GOT3 (cell line): ENCODE measurements at places on chromosomes 7 and 10.

GRCh38 chr10:19762026-19762425 is 54.2 kb upstream of the PLXDC2 start:
- DNase-seq = no peak

DNA sequence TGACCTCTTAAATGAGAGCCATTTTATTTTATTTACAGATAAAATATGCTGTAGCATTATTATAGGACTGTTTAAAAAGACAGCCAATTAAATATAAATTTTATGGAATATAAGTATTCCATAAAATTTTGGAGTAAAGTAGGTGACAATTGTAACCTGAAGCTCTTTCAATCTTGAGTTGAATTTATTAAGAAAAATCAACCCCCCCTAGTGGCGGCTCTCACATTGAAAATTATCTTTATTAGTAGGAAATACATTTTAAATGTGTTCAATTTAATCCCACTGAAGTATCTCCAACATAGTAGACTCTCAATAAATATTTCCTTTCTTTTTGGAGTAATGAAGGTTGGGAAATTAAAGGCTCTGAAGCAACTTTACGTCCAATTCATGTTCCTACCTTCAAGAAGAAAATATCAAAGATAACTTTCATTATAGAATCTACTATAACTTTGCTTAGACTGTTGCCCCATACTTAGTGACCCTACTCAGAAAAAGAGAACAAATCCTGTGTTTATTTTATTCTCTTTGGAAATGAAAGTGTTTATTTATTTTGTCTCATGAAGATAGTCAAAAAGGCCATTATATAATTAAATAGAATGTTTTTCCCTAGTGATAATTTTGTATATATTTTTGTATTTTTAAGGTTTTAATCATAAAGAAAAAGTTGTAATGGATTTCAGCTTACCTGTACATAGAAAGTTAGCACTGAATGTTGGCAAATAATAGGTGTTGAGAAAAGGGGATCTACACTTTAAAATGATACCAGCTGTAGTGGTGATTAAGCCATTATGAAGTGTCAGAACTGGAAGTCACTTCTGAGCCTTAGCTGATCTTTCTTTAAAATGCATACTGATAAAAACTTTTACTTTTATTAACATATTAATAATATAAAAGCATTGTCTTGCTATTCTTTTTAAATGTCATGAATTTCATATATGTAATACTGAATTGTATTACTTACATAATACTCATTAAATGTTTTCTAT is 3.3 kb downstream of the AHR start:
- DNase-seq = no peak

DNA sequence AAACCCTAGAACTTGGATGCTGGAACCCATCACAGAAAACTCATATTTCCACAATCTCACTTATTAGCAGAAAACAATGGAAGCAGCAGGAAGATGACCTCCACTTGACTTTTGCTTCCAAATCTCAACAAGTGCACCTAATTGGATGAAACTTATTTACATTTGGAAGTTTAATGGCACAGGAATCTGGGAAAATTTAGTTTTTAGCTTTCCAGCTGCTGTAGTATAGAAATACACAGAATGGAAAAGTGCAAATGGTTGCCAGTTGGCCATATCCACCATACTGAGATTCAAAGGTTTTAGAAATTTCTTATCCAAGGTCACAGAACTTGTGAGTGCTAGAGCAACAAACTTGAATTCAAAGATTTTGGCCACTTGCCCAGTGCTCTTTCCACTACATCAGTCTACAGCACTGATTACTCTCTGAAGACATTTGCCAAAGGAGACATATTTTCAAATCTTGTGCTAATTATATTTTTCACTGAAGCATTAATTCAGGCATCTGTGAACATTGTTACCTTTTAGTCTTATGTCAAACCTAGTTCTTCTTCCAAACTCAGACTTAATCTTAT is 9.3 kb upstream of the AHR start:
- no peak for DNase-seq

DNA sequence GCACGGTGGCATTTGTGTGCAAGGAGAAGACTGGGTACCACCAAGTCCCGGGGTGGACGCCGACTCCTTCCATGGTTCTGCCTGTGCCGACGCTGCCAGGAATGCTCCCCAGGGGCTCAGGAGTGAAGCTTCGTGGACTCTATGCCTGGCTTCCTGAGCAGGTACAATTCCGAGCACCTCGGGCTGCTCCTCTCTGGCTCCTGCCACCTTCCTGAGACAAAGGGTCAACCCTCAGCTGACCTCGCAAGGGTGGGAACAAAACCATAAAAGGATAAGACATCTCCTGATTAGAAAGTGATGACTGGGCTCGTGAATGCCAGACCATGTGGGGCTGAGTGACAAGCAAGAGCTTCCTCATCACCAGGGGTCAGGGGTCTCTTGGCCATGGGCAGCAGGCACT is 31.8 kb downstream of the CALML3 start:
- no peak for DNase-seq

DNA sequence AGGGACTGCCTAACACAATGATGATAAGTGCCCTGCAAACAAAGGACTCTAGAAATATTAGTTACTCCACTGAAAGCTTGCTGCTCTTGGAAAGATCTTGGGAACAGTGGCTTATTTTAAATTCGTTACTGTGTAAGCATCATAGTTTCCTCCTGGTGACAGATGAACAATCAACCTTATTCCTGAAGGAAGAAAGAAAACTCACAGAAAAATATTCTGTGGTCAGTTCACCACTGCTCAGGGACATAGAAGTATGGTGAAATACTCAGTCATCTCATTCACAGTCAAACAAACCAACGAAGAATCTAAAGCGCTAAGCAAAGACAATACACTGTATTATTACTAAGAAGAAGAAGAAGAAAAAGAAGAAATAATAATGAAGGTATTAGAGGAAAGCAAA is 27.8 kb downstream of the MKX start:
- DNase-seq = no peak

GRCh38 chr10:972763-973162 is 15.5 kb upstream of the GTPBP4 start:
- DNase-seq = no peak

GRCh38 chr7:13682626-13683025 is 306.8 kb downstream of the ETV1 start:
- DNase-seq = no peak

DNA sequence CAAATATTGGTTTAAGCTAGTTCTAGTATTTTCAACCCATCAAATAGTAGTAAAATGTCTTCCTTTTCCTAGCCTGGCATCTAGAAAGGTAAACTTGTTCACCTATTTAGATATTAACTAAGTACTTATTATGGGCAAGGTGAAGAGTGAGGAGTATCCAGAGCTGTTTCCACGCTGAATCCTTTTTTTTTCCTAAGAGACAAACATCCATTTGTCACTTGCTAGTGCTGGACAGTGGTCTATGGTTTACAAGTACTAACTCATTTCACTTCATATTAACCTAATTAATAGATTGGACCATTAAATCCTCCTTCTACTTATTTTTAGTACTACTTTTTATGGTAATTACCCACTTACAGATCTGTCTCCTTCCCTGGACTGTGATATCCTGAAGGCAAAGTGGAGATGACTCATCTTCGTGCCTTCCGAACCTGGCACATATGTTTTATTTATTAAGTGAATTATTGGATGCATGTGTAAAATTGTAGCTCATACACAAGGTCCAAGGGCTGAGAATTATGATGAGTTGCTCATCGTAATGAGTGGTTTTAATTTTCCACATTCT is 159.6 kb upstream of the IGFBP3 start:
- DNase-seq = no peak

- no peak for DNase-seq
Observed at GRCh38 chr10:324593-324992, 189.3 kb downstream of the ZMYND11 start.

GRCh38 chr10:48945441-48946130 is 5.9 kb upstream of the LRRC18 start:
- no peak for DNase-seq

DNA sequence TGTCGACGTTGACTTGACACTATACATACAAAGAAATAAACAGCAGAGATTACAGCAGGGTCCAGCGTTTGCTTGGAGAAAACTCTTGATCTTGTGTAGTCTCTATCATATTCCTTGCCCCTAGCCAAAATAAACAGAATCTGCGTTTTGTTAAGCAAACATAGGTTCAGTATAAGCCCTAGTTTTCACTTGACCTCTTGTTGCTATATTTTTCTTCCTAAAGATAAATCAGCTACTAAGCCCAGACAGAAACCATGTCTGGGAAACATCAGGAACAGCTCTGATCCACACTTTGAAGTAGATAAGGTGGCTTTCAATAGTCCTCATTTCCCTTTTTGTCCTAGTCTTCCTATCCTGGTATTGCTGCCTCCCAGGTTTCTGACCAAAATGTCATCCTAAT is 328.2 kb upstream of the MAGI2 start:
- DNase-seq = no peak

- no peak for DNase-seq
Observed at GRCh38 chr7:74417419-74417971, 36.2 kb upstream of the GTF2IRD1 start.

- no peak for DNase-seq
Observed at GRCh38 chr10:91163869-91164474, 56.5 kb upstream of the PCGF5 start.

GRCh38 chr10:35435824-35436223 is 99.5 kb downstream of the CCNY start:
- DNase-seq = no peak

GRCh38 chr10:76657337-76658012 is 980.1 kb downstream of the KCNMA1 start:
- DNase-seq = no peak

DNA sequence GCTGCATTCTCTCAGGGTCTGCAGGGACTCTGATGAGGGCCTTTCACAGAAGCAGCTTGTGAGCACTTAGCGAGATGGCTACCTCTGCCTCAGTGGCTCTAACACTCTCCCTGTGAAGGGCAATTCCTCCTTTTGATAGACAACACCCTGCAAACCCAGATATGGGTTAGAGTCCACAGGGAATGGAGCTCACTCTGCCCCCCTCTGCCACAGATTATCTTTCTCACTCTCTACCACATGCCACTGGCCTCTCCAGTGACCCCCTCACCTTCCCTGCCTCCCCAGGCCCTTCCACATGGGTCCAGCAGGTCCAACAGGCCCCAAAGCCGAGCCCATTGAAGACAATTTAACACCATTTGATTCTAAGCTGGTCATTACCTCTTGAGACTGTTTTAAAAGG is 72.1 kb downstream of the CCDC3 start:
- DNase-seq = no peak

- no peak for DNase-seq
Observed at GRCh38 chr7:2000746-2001321, 231.9 kb downstream of the MAD1L1 start.

DNA sequence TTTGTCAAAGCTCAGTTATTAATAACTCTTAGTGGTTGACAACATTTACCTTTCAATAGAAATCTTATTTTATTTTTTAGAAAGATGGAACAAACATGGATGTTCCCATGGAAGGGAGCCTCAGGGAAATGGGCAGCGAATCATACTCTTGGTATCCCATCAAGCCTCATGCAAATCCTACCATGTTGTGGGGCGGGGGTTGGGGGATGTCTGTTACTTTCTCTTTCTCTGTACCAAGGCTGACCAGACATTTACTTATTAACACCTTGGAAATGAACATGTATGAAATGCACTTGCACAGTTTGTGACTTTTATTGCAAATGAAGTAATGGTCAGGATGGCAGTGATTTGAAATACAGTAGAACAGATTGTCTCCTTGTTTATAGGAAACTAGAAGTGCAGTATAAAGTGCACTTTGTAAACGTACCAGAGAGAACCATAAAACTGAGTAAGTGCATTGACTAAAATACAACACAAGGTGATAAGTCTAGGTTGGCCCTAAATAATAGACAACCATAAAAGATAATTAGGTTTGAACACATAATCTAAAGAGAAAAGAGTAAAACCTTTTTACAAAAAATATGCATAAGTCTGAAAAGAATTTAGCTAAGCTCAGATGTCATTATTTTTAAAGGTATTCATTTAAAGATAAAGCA is 32.4 kb downstream of the SEMA3D start:
- DNase-seq = no peak

DNA sequence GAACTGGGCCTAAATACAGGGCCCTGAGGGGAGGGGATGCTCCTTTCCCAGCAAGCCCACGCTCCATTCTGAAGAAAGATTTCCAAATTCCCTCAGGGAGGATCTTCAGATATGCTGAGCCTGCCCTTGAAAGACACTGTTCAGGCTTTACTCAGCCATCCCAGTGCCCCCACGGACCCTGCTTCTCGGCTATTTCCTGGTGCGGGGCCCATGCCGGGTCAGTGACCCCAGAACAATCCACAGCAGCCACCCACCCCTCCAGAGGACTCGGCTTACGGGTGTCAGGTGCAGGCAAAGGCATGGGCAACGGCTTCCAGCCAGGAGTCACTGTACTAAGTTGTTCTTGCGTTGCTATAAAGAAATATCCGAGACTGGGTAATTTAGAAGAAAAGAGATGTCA is 137.1 kb downstream of the OAT start:
- no peak for DNase-seq

GRCh38 chr7:1927937-1928644 is 258.0 kb downstream of the ELFN1 start:
- DNase-seq = no peak

- no peak for DNase-seq
Observed at GRCh38 chr7:124597509-124597908, 168.1 kb downstream of the GPR37 start.

DNA sequence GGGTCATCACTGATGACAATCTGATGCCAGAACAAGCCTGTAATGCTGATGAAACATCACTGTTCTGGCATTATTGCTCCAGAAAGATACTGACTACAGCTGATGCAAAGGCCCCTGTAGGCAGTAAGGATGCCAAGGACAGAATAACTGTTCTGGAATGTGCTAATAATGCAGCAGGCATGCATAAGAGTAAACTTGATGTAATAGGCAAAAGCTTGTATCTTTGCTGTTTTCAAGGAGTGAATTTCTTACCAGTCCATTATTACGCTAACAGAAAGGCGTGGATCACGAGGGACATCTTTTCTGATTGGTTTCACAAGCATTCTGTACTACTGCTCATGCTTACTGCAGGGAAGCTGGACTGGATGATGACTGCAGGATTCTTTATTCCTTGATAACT is 18.7 kb downstream of the LCOR start:
- DNase-seq = no peak

GRCh38 chr7:4726566-4726965 is 44.5 kb downstream of the FOXK1 start:
- no peak for DNase-seq

- no peak for DNase-seq
Observed at GRCh38 chr7:150947241-150947745, 30.8 kb downstream of the KCNH2 start.

- no peak for DNase-seq
Observed at GRCh38 chr10:131743190-131744151, 157.3 kb upstream of the PPP2R2D start.

DNA sequence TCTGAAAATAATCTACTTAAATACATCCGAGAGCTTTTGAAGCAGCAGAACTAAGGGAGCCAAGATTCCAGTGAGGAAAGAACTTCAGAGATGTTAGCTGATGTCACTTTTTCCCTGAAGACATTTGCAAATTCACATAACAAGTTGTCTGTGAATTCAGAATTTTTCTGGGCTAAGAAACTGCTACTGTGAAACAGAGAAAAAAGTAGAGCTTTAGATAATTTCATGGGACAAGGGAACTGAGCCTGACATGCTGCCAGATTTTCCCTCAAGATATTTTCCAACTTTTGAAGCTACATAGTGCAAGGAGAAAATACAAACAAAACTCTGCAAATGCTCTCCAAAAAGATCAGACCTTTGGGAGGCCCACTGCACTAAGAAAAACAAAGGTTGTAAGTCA is 484.2 kb downstream of the ANKRD7 start:
- no peak for DNase-seq

GRCh38 chr10:2392145-2392812 is 655.0 kb upstream of the ADARB2 start:
- no peak for DNase-seq
